A549 (cell line): ENCODE measurements at places on chromosomes 13 and 19. TPM values are rescaled to one million over a fixed set of nuclear protein-coding genes. Genes with fewer than 3 reads are reported as not detected.

DNA sequence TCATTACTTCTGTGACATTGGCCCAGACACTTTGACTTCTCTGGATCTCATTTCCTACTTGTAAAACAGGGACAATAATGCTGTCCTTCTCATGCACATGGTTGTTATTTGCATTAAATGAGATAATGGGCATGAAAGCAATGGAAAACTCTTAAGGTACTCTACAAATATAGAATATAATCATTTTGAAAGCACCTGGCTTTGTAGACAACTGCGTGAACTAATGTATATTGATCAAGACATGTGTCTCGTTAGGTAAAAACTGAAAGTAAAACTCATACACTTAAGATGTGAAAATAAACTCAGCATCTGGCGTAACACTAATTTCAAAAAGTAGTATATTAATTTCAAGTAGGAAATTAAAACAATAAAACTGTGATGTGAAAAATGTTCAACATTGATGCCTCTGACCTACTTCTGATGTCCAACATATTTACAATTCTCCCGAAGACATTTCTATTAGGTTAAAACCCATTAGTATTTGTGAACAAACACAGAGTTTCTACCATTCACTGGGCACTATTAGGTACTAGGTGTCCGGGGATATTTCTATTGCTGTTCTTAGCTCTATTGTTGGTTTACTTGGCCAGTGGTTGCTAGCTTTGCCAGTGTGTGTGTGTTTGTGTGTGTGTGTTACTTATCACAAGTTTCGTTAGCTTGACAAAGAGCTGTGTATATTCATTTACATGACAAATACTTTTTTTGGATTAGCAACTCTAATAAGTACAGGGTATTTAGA is 220.5 kb downstream of the KCNRG start:
- DNase-seq: no peak

- DNase-seq: no peak
These were observed 443 bp downstream of the TBXA2R start for GRCh38 chr19:3606174-3606689.

DNA sequence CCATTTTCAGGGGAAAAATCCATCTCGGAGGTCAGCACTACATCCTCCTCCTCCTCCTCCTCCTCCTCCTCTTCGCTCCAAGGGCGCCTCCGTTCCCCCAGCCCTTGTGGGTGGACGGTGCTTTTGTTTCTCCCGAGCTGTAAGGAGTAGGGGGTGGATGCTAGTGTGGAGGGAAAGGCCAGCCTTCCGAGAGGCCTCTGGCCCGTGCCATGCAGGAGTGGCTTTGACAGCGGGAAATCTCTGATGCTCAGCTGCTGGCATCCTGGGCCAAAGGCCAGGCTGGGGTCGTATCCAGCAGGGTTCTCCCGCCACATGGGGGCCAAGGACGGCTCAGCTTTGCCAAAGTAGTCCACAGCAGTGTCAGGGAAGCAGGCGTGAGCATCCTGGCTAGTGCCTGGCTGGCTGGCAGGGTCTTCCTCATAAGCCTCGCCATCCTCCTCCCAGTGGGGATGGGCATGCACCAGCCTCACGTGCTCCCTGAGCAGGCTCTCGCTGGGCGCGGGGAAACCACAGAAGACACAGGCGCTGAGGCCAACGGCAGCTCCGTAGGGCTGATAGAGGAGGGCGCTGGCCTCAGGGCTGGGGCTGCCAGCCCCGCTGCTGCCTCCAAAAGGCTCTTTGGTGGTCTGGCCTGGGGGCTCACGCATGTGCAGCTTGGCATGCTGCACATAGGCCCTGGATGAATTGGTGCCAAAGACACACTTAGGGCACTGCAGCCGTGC is 10.5 kb downstream of the WIZ start:
- no peak for DNase-seq

DNA sequence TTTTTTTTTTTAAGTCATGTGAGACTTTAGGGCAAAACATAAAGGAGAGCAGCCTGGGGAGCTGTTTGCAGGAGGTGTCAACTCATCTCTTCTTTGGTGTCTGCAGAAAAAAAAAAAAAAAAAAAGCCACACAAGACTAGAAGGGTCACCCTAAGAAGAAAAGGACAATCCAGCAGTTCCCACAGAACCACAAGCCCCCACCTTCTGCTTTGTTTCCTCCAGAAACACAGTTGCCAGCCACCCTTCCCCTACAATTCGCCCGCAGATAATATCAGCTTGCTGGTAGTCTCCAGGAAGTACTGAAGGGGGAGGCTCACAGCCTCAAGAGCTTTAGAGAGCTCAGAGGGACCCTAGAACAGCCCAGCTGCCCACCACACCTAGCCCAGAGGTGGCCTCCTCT is 22.3 kb upstream of the ZBTB7A start:
- DNase-seq: no peak

DNA sequence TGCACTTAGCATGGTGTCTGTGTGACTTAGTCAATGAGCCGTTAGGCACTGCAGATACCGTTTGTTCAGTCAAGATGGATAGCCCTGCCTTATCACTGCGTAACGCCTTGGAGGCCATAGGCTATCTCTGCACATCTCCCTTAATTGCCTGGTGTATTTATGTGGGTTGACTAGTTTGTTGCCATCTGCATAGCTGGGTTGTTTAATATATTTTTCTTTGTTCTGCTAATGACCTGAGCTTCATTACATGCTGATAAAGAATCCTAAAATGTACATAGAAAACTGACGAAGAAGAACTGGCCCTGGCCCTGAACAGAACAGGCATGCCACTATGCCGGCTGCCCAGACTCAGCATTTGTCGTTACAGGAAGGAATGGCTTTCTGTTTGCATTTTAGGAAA is 297.8 kb downstream of the SHISA2 start:
- no peak for DNase-seq

DNA sequence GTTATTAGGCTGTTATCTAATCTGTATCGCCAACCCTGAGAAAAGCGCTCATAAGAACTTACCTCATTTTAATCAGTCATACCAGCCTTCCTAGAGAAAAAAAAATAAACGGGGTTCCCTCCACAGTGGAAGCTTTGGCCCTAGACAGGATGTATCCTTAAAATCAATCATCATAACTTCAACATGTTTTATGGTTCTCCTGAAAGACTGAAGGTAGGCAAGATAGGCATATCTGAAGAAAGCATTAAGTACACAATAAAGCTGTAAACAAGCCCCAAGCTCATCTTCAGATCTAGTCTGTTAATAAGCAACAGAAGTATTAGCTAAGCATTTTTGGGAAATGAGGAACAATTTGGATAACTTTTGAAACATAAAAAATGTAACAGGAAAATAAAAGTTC is 18.7 kb upstream of the SERP2 start:
- no peak for DNase-seq

Gene SIGLEC8
- polyA plus RNA-seq: not detected in 3 replicates

Gene OLFM4
- not detected in 3 replicates for polyA plus RNA-seq
